ENCODE measurements at places on chromosomes 16 and 17.

DNA sequence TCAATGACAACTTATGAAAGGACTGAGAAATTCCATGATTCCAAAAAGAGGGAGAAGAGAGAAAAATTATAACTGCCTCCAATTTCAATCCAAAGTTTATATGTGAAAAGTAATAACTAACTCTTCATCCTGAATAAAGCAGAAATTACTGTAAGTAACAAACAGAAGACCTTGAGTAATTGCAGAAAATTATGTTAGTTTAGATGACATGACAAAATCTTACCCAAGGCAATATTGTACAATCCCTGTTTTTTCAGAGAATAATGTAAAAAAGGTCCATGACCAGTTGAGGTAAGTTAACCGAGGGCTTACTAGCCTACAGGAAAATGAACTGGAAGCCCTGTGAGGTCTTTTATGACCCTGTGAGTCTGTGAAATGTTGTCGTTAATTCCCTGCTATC is 949.5 kb upstream of the SOX9 start:
- no peak for DNase-seq

DNA sequence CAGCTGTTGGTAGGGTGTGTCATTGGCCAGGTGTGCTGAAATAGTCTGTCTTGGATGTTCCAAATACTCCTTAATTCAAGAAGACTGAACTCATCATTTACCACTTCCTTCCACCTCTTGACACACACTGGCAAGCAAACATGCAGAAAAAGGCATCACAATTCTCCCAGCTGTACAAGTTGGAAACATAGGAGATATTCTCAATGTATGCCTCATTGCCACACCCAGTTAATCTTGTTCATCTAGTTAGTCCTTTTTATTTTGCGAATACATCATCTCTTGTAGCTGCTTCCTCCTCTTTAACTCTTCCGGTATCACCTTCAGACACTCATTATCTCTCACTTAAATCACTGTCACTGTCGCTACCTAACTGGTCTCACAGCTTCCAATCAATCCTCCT is 75.1 kb upstream of the GOT2 start:
- no peak for DNase-seq

DNA sequence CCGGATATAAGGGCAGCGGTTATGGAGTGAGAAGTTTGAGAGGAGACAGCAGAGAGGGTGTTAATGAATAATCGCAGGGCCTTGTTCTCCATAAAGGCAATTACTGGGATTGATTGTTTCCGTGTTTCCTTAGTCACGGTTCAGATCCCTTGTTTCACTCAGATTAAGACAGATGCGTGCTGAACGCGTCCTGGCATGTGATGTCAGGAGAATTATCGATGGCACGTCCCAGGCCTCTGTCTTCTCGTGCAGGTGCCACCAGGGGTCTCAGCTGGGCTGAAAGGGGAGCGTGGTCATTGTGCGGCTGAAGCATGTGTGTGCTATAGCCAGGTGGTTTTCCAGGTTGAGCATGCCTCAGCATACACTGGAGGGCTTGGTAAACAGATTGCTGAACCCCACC is 142.4 kb upstream of the NOL11 start:
- no peak for DNase-seq

DNA sequence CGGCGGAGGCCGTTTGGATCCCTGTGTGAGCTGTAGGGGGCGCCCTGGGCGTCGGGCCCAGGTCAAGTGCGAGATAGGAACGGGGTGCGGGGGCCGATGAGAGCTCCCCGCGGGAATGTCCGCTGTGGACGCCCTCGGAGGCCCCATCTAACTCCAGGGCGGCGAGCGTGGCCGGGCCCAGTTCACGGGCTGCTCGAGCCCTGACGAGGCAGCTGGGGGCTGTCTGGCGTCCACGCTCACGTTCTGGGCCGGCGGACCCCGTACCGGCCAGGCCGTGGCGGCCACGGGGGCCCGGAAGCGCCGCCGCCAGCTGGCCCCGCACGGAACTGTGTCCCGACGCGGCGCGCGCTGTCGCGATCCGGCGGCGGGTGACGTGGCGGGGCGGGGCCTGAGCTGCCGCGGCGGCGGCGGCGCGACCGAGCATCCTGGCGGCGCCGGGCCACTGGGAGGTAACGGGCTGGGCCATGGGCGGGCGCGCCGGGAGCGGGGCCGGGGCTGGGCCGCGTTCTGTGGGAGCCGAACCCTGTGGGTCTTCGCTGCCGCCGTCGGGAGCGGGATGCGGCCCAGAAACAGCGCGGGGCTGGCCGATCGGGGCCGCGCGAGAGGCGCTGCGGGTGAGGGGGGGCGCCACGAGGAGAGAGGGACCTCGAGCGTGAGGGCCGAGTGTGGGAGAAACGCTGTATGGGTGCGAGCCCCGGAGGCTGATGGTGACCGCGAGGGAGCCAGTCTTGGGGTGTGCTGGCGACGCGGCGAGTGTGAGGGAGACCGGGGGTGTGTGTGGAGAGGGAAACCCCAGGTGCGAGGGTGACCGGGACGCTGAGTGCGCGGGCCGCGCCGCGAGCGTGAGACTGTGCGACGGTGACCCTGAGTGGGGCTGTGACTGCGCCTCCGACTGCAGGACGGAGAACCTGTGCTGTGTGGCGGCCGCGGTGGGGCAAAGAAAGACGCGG is at the start of gene SLC7A6:
SLC7A6 (plus strand) TSS at position 399 of the 950 bp plus-strand sequence. CDS start 10,201 bp downstream, outside the sequence.
- no peak for DNase-seq

GRCh38 chr17:64739316-64740058 is 77.4 kb upstream of the SMURF2 start:
- DNase-seq, result no peak

DNA sequence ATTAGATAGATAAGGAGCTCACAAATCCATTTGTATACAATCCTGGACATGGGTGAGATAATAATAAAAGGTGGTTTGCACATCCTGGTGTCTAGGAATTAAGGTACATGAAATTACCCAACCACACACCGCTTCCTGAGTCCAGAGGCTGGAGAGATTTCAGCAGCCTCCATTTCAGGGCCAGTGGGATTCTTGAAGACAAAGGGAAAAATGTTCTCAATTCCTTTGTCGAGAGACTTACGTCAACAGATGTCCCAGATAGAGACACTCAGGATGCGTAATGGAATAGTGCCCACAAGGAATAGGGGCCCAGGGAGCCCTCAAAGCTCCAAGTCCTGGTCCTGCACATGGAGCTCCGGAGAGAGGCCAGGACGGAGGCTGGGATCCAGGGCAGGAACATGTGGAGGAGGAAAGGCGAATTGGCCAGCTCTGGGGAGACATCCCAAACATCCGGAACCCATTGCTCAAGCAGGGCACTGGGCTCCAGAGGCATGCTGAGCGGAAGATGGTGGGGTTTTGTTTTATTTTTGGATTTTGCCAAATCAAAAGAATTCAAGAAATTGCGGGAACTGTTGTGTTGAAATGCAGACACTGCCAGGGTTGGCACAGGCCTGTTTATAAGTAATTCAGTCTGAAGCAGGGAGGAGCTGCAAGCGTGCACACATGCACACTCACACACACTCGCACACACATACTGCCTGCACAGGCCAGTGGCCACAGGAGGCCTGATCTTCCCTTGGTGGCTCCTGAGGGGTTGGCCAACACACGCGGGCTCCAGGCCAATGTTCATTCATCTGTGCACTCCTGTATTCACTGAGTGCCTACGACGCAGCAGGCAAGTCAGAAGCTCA is 97.2 kb downstream of the NOG start:
- DNase-seq, result no peak

DNA sequence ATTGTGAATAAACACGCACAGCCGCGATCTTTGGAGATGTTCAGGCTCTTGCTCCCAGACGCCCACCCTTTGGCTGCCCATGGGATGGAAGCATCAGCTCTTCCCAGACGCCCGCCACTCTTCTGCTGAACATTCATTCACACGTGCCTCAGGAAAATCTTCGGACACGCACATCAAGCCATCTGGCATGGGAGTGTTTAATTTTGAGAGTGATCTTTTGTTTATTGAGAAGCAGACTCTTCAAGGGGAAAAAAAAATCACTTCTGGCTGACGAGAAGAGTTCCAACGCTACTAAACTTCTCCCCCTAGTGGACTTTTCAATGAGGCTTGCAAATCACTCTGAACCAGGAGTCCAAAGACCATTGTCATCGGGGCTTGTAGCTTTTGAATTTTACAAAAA is 62.0 kb upstream of the NUDT7 start:
- DNase-seq, result no peak

DNA sequence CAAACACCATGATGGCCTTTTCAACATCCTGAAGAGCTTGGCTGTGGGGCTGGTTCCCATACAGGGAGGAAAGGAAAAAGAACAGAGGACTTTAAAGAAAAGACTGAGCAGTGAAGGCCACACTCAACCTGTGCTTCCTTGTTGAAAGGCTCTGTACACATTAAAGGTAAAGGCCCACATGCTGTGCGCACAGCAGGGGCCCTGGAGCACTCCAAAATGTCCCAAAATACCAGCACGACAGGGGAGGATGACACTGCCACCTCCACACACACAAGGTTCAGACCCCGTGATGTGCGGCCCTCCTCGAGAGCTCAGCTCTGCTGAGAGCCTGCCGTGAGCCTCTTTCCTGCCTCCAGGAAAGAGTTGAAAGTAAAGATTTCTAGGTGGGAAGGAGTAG is 36.5 kb downstream of the FANCA start:
- DNase-seq, result no peak

DNA sequence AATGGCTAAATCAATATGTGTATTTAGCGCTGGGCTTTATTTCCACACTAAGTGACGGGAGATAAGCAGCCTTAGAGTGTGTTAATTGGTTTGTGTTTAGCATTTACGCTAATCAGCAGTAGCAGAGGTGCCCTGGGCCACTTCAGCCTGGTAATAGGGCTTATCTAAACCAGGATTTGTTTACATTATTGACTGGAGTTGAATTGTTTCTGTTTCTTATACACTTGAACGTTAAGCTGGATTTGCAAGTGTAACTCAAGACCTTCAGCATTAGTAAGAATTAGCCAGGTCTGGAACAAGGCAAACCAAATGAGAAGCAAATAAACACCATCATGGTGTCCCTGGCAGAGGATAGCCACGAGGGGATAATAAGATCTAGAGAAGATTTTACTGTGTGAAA is 313.6 kb downstream of the HS3ST4 start:
- DNase-seq, result no peak

DNA sequence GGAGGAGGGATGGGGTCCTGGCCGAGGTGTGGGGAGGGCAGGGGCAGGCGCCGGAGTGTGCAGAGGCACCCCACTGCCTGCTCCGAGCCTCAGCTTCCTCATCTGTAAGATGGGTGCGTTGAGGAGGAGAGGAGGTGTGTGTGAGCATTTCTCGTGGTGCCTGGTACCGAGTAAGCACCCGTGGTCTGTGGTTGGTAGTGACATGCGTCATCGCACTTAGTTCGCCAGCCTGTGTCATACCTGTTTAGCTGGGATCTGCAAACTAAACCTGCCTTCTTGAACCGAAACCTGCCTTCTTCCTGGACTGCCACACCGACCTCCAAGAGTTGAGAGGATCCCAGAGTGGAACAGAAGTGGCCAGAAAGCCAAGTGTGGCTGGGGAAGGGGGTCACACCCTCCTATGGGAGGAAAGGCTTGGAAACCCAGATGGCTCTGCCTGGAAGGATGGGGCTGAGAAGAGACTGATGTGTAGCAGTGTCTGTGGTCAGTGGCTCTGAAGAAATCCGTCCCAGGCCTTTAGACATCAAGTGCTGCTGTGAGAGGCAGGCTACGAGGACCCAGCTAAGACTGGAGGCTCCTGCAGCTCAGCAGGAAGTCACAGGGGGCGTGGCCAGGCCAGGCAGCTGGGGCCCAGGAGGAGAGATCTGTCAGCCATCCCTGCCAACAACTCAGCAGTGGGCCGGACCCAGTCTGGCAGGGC is 162.6 kb upstream of the PLCG2 start:
- no peak for DNase-seq

GRCh38 chr17:45743626-45744326 is 40.3 kb upstream of the CRHR1 start:
- DNase-seq, result peak; percentile 49

GRCh38 chr16:89983536-89983935 is 35.0 kb downstream of the DEF8 start:
- DNase-seq, result no peak

- DNase-seq, result no peak
These were observed 7.0 kb downstream of the ZNF768 start for GRCh38 chr16:30519120-30520049.

DNA sequence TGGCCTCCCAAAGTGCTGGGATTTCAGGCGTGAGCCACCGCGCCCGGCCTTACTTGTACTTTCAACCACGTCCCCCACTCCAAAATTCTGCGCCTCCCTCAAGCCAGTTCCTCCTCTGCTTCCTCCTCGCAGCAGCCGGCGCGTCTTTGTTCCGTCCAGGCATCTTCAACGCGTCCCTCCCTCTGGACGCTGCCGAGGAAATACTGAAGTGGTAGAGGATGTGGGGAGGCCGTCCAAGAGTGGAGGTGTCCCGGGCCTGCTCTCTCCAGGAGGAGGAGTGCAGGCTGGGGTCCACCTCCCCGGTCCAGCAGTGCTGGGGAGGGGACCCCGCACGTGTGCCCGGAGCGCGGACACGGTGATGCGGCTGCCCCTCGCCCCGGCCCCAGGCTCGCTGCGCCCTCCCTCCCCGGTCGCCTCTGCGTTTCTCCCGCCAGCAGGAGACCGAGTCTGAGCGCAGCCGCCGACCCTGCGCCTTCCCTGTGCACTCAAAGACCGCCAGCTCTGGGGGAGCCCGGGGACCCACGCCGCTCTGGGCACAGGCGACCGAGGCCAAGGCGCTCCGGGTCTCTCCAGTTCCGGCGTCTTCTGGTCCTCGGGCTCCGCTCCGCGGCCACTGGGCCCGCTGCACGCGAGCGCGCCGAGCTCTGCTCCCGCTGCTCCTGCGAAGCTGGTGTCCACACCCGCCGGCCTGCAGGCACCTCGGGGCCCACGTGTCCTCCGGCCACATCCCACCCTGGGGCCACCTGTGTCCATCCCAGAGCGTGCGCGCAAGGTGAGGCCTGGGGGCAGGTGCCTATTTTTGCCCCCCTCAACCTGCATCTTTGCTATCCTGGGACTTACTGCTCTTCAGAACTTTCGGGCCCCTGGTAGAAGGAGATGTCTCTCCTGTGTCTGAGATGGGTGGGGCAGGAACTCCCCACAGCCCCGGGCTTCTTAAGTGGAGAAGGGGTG is 31.7 kb downstream of the OSBPL7 start:
- DNase-seq, result peak; percentile 67

DNA sequence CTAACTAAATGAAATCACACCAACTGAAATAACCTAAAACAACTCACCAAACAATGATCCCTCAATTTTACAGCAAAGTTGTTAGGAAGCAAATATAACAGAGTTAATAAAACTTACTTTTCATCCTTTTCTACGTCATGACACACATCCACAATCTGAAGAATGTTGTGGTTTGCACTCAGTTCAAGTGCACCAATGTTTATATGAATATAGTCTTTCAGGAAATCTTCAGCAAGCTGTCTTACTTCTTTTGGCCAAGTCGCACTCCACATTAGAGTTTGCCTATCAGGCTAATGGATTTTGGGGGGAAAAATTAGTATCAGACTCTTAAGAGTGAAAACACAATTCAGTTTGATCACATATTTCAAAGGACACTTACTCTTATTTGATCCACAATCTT is 3.3 kb downstream of the DDX5 start:
- no peak for DNase-seq

GRCh38 chr16:78684030-78684611 is 584.7 kb downstream of the WWOX start:
- no peak for DNase-seq

GRCh38 chr17:79341222-79341780 is 266.7 kb downstream of the ENGASE start:
- DNase-seq, result no peak
